Activated CD8-positive, alpha-beta memory T cell treated with anti-CD3 and anti-CD28 coated beads, Interleukin-2, amount 10 ng/mL, durations not matched to agents 7 days and 5 days (primary cell): ENCODE measurements at places on chromosomes 13 and 19. TPM values are rescaled to one million over a fixed set of nuclear protein-coding genes. Genes with fewer than 3 reads are reported as not detected.

The MEIOSIN gene
- total RNA-seq, result not detected

The OLFM2 gene
- total RNA-seq, result 3.4 TPM

The EDNRB gene
- total RNA-seq, result not detected

The UGGT2 gene
- 0.35 TPM for total RNA-seq

The ZNF440 gene
- total RNA-seq, result 11.2 TPM

The ZNF382 gene
- total RNA-seq, result 11.2 TPM

The IFNL1 gene
- total RNA-seq, result 0.26 TPM

GRCh38 chr19:17611462-17612244 lies 56.2 kb downstream of the COLGALT1 start:
- no peak overlapping the region for H3K4me3 ChIP-seq
- H3K36me3 ChIP-seq, result no peaks in the 10 kb centered on the region
- no peak for DNase-seq
- H3K27me3 ChIP-seq, result peaks cover 11% of the 10 kb centered on the region

DNA sequence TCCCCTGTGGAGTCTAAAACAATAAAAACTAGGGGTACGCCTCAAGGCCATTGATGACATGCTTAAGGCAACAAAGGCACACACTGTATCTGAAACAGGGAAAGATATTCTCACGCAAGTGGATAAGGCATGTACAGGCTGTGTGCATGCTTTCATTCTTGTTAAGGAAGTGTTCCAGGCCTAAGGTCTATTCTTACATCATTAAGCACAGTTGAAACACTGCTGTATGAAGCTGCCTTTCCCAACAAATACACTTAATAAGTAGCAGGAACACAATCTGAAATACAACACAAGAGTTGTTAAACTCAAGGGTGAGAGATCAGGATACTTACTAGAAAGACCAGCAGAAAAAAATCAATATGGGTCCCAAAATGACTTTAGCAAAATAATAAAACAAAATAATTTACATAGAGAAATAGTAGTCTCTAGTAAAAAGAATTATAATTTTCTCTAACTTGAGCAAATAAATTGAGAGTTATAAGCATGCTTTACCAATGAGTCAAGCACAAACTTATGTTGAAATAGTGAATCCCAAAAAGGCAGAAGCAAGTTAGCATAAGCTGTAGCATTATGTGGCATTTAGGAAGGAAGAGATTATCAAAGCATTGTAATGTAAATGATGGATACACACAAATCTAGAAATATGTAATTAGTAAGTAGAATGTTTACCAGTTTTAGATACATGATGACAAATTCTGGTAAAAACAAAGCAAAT lies 796.9 kb downstream of the SLITRK1 start:
- H3K27me3 ChIP-seq, result no peaks in the 10 kb centered on the region
- no peak for DNase-seq
- no peaks in the 10 kb centered on the region for H3K4me1 ChIP-seq
- H3K36me3 ChIP-seq, result no peaks in the 10 kb centered on the region
- H3K27ac ChIP-seq, result no peak overlapping the region
- no peak overlapping the region for H3K4me3 ChIP-seq

- no peak overlapping the region for H3K27ac ChIP-seq
- H3K4me1 ChIP-seq, result peaks cover 3% of the 10 kb centered on the region
- no peaks in the 10 kb centered on the region for H3K27me3 ChIP-seq
- DNase-seq, result no peak
- H3K36me3 ChIP-seq, result no peaks in the 10 kb centered on the region
Measured at GRCh38 chr19:15443838-15444237, 5.9 kb downstream of the WIZ start.

GRCh38 chr19:47430041-47430802 lies 10.9 kb upstream of the MEIS3 start:
- H3K4me1 ChIP-seq, result peaks cover 51% of the 10 kb centered on the region
- H3K27ac ChIP-seq, result peak overlapping the region; percentile 24
- no peaks in the 10 kb centered on the region for H3K36me3 ChIP-seq

GRCh38 chr19:11063434-11063833 lies 25.8 kb upstream of the LDLR start:
- H3K36me3 ChIP-seq, result peaks cover 16% of the 10 kb centered on the region
- H3K4me1 ChIP-seq, result no peaks in the 10 kb centered on the region
- no peak overlapping the region for H3K4me3 ChIP-seq
- H3K27me3 ChIP-seq, result no peaks in the 10 kb centered on the region
- no peak overlapping the region for H3K27ac ChIP-seq
- no peak for DNase-seq

- H3K4me1 ChIP-seq, result no peaks in the 10 kb centered on the region
- H3K27me3 ChIP-seq, result no peaks in the 10 kb centered on the region
- DNase-seq, result no peak
- H3K27ac ChIP-seq, result no peak overlapping the region
- H3K4me3 ChIP-seq, result no peak overlapping the region
Measured at GRCh38 chr13:22487932-22488331, 692.8 kb upstream of the SGCG start.

GRCh38 chr13:67156723-67157060 lies 73.4 kb downstream of the PCDH9 start:
- DNase-seq, result no peak
- no peaks in the 10 kb centered on the region for H3K4me1 ChIP-seq
- no peak overlapping the region for H3K27ac ChIP-seq
- no peaks in the 10 kb centered on the region for H3K36me3 ChIP-seq
- H3K4me3 ChIP-seq, result no peak overlapping the region

DNA sequence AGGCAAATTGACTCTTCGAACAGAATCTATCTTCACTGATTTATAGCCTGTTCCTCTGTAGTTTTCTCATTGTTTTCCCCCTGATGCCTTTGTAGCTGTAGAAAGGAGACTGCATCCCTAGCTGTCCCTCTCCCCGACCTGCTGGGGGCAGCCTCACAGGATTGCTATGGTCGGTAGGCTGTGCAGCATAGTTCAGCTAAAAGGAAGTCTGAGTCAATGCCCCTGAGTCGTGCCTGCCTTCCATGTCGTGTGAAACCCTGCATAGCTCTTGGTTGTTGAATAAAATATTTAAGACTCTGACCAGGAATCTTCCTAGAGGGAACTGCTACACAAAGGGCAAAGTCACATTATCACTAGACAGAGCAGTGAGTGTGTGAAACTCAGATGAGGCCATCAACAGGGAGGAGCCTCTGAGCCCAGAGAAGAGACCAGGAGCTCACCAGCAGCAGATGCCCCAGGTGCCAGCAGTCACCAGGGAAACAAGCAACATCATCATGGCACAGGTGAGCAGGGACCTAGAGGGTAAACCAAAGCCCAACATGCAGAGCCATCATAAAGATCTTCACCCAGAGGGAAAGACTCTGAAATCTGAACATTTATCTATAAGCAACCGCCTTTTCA lies 108.4 kb upstream of the NBEA start:
- no peaks in the 10 kb centered on the region for H3K36me3 ChIP-seq
- no peak overlapping the region for H3K4me3 ChIP-seq
- H3K27ac ChIP-seq, result no peak overlapping the region
- DNase-seq, result no peak
- no peaks in the 10 kb centered on the region for H3K4me1 ChIP-seq

- peaks cover 41% of the 10 kb centered on the region for H3K27me3 ChIP-seq
- H3K27ac ChIP-seq, result no peak overlapping the region
- no peaks in the 10 kb centered on the region for H3K36me3 ChIP-seq
- H3K4me3 ChIP-seq, result no peak overlapping the region
- DNase-seq, result no peak
Measured at GRCh38 chr19:45402298-45403061, 2.4 kb downstream of the PPP1R13L start.

- H3K27me3 ChIP-seq, result peaks cover 46% of the 10 kb centered on the region
- no peak overlapping the region for H3K4me3 ChIP-seq
- no peaks in the 10 kb centered on the region for H3K4me1 ChIP-seq
- no peaks in the 10 kb centered on the region for H3K36me3 ChIP-seq
- H3K27ac ChIP-seq, result no peak overlapping the region
Measured at GRCh38 chr19:50777830-50778303, 7.6 kb downstream of the GPR32 start.

GRCh38 chr19:50817941-50818858 lies 5.4 kb downstream of the KLK1 start:
- peaks cover 41% of the 10 kb centered on the region for H3K4me1 ChIP-seq
- H3K36me3 ChIP-seq, result no peaks in the 10 kb centered on the region
- peak overlapping the region; percentile 76 for H3K4me3 ChIP-seq
- peak overlapping the region; percentile 84 for H3K27ac ChIP-seq
- DNase-seq, result peak; percentile 84
- peaks cover 42% of the 10 kb centered on the region for H3K27me3 ChIP-seq

GRCh38 chr13:102091231-102091630 lies 310.6 kb downstream of the FGF14 start:
- no peak overlapping the region for H3K27ac ChIP-seq
- no peaks in the 10 kb centered on the region for H3K27me3 ChIP-seq
- DNase-seq, result no peak
- no peaks in the 10 kb centered on the region for H3K36me3 ChIP-seq
- H3K4me3 ChIP-seq, result no peak overlapping the region

DNA sequence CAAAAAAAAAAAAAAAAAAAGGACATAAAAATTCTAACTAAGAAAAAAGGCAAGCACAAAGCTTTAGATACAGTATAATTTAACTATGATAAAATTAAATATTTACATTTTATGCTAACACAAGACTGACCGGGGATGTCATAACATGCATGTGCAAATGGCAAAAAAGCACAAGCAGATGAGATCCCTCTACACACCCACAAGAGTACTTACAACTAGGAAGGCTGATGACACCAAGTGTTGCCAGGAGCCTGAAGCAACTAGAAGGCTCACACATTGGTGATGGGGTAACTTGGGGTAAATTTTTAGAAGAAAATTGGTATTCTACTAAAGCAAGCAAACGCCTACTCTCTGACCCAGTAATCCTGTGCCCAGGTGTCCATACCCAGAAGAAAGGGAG lies 6.7 kb downstream of the PCID2 start:
- peaks cover 34% of the 10 kb centered on the region for H3K36me3 ChIP-seq
- no peak overlapping the region for H3K4me3 ChIP-seq
- H3K27me3 ChIP-seq, result no peaks in the 10 kb centered on the region
- H3K27ac ChIP-seq, result no peak overlapping the region
- DNase-seq, result no peak

GRCh38 chr13:50898338-50898737 lies 11.3 kb upstream of the RNASEH2B start:
- no peak for DNase-seq
- peaks cover 20% of the 10 kb centered on the region for H3K4me1 ChIP-seq
- no peak overlapping the region for H3K27ac ChIP-seq
- H3K4me3 ChIP-seq, result no peak overlapping the region
- no peaks in the 10 kb centered on the region for H3K27me3 ChIP-seq

- peak overlapping the region; percentile 2 for H3K27ac ChIP-seq
- H3K27me3 ChIP-seq, result no peaks in the 10 kb centered on the region
- peaks cover 26% of the 10 kb centered on the region for H3K36me3 ChIP-seq
- no peak for DNase-seq
Measured at GRCh38 chr19:55678121-55678671, 3.2 kb downstream of the EPN1 start.

GRCh38 chr13:80262051-80262695 lies 78.8 kb downstream of the SPRY2 start:
- H3K36me3 ChIP-seq, result no peaks in the 10 kb centered on the region
- H3K27me3 ChIP-seq, result no peaks in the 10 kb centered on the region
- no peak overlapping the region for H3K27ac ChIP-seq
- DNase-seq, result no peak
